ENCODE measurements at places on chromosomes 6 and 20.

DNA sequence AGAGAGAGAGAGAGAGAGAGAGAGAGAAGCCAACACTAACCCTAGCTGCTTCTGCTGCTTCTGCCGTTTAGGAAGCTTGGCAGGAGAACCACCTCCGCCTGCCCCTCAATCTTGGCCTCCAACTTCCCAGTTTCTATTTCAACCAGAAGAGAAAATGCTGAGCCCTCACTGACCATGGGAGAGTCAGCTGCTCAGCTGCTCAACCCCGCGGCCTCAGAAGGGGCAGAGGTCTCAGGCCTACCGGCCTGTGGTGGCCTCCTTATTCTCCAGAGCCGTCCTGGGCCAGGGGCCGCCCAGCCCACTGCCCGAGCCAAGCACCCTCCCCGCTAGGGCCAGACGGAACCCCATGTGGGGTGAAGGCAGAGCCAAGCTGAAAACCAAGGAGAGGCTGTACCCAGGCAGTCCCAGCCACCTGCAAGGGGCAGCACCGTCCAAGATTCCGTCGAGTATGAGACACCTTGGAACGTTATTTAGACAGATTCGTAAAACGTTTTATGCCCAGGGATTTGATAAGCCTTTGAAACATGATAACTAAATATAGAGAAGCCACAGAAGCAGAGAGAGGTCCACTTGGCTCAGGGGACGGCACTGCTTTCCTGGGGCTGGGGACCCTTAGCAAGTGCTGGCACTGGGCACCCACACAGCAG lies 116.6 kb downstream of the DLL1 start:
- DNase-seq: no peak

DNA sequence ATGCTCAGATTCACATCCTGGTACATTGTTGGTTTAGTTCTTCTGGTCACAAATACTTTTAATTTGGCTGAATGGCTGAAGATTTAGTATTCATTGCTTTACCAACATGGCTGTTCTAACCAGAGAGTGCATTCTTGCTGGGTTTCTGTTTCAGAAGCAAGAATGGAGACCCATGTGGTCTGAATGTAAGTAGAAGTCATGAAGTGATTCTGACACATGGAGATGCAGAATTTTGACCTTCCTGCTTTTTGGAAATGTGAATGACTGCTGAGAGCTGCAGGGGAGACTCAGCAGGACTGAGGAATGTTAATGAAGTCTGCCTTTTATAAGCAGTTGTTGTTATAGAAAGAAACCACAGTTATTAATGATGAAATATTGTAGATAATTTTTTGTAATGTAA lies 576.1 kb upstream of the MARCKS start:
- DNase-seq: no peak

DNA sequence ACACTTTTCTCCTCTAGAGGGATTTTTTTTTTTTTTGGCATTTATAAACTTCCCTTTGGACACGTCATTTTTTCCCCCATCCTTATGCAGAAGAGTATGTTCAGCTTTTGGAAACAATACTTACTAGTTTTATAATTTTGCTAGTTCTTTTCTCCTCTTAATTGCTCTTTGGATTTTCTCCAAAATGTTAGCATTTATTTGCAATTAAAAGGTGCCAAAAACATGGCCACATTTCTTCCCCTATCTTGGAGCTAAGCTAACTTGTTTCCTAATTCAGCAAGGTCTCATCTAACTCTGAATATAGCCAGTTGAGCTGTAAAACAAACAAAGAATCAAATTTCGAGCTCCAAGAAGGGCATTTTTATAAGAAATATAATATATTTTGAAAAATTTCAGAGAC lies 39.2 kb upstream of the RNF182 start:
- DNase-seq: no peak

DNA sequence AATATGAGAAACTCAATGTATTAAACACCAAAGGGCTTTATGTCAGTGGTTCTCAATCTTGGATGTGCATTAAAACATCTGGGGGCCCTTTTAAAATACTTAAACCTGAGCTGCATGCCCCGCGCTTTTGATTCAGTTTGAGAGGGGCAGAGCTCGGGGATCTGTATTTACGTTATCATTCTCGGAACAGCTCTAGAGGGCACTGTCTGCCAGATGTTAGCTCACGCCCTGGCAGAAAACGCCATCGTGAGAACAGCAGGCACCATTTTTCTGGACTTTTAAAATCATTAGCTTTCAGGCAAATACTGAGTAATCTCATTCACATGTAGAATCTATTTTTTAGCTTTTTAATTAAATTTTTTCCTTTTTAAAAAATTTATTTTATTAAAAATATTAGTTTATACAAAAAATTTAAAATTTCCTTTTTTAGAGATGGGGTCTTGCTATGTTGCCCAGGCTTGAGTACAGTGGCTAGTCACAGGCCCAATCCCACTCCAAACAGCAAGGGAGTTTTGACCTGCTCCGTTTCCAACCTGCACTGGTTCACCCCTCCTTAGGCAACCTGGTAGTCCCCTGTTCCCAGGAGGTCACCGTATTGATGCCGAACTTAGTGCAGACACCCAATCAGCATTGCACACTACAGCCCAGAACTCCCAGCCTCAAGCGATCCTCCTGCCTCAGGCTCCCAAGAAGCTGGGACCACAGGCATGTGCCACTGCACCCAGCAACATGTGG lies 30.0 kb upstream of the ZNF133 start:
- DNase-seq: no peak

DNA sequence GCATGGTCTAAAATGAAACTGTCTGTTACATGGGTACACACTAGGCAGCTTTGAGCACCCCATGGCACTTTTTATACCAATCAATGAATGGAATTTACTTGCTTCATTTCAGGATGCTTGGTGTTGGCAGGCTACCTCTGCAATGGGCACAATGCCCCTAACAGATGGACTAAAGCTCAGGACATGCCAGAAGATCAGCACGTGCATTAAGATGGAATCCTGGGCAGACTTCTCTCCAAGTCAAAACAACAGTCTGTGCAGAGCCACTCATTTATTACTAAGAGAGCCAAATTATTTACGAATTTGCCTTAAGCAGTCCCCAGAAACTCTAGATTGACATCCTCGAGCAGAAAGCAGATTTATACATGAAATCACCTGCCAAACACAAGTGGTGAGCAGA lies 55.8 kb upstream of the SCML4 start:
- DNase-seq: no peak

- no peak for DNase-seq
These were observed 3.3 kb upstream of the CNKSR3 start for GRCh38 chr6:154513601-154514320.

DNA sequence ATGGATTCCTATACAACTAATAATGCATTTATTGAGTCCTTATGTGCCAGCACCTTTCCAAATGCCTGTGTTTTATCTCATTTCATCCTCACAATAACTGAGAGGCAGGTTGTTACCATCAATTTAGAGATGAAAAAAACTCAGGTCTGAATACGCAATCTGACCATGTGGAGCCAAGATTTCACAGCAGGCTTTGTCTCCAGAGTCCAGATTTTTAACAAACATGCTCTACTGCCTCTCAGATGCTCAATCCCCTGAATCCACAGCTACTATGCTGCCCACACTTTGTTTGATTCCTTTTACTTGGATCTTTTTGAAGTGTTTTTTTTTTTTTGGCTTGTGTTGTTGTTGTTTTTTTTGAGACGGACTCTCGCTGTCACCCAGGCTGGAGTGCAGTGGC lies 46.8 kb downstream of the B4GALT5 start:
- DNase-seq: no peak

- DNase-seq: no peak
These were observed 337.7 kb upstream of the PRND start for GRCh38 chr20:4383961-4384360.

- DNase-seq: no peak
These were observed 115.6 kb downstream of the KIF13A start for GRCh38 chr6:17871836-17872235.

DNA sequence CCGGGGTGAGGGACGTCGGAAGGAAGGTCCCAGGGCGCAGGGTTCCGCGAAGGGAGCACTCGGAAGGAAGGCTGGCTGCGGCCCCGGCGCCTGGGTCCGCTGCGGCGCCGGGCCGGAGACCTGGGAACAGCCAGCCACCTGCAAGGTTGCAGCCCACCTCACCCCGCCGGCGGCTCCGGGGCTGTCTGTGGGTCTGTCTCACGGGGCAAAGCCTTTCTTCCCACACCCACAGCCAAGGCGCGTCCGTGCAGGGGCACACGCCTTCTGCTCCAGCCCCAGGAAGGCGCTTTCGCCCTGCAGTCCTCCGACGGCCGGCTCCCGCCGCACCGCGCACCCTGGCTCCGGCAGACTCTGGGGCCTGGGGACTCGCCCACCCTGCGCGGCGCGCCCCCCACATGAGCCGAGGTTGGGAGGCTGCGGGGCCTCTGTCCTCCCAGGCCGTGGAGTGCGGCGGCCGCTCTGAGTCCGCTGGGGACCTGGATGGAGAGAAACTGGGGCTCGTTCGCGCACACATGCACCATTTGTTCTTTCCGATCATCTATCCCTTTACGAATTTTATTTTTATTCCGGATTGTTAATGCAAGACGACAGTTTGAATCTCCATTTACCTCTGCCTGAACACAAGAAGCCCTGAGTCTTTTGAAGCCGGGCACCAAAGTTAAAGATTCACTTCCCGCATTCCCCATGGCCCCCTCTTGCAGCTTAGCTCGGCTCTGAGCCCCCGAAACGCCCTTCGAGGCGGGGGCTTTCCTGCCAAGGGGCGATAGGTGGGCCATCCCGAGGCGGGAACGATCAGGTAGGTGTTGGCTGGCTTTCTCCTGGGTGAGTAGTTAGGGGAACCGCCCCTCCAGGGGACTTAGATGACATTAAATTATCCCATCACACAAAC lies 4.5 kb upstream of the FOXC1 start:
- no peak for DNase-seq

DNA sequence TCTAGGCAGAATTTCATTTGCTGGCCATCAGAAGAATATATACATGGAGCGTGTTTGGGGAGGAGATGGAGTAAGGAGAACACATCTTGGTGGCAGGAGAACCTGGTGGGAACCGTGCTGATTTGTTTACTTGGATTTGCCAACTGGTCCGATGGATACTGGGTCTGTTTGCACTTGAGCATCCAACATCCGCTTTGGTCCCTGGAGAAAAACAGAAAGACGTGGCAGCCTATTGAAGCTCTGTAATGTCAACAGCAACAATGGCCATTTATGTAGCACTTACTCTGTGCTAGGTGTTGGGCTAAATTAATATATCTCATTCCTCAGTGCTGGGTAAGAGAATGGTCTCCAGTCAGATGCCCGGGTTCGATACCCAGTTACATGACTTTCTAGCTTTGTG lies 125.6 kb downstream of the BCAS1 start:
- no peak for DNase-seq

GRCh38 chr20:19777981-19778380 lies 19.9 kb downstream of the RIN2 start:
- DNase-seq: no peak

DNA sequence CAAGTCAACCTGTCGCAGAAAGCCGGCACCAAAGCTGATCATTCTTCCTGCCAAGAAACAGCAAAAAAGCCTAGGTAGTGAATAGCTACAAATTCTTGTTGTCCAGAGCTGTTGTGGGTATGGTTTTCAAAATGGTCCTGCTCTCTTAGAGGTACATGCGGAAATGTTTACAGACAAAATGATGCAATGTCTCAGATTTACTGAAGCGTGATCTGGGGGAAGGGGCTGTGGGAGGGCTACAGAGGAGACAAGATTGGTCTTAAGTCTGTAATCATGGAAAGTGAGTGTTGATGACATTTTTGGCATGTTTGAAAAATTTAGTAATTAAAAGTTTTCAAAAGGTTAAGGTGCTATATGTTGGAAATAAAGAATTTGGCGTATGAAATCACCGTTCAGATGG lies 6.2 kb downstream of the NTSR1 start:
- no peak for DNase-seq

DNA sequence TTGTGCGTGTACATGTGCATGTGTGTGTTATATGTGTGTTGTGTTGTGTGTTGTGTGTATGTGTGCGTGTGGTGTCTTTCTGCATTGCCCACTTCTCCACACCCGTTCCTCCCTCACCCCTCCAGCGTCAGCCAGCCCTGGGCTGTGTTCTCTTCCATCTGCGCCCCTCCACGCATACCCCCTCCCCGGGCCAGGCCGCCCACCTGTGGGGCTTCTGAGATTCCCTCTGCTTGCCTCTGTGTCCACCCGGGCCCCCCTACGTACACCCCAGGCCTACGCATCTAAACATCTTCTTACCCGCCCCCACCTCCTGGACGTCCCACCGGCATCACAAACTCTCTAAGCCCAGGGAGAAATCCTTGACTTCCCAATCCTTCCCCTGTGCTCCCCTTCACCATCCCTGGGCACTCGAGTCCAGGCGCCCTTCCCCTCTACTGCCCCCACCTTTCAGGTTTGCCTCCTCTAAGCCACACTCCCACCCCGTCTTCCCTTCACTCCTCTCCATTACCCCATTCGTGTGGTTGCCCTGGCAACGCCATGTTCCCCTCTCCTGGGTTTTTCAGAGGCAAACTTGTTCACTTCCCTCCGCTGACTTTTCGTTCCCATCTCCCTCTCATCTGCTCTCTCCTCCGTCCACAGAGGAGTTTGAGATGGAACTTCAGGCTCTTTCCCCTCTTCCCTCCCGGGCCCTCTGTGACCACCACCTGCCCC lies 81.7 kb upstream of the NNAT start:
- DNase-seq: no peak

- no peak for DNase-seq
These were observed 27.4 kb downstream of the HEBP2 start for GRCh38 chr6:138431256-138432062.

DNA sequence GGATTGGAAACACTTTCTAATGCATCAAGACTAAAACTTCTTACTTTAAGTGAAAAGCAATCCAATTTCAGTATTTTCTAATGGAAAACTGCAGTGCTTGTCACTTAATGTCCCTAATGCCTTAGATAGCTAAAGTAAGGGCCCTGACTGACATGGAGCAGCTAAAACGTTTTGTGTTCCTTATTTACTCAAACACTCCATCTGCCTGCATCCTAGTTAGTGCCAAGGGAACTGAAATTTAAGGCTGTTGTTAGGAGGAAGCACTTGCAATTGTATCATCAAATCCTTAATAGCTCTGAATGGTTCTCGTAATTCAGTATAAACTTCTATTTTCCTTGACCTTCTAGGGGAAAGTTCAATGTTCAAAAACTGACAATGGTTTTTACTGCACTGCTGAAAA lies 127.4 kb downstream of the GJA10 start:
- no peak for DNase-seq

DNA sequence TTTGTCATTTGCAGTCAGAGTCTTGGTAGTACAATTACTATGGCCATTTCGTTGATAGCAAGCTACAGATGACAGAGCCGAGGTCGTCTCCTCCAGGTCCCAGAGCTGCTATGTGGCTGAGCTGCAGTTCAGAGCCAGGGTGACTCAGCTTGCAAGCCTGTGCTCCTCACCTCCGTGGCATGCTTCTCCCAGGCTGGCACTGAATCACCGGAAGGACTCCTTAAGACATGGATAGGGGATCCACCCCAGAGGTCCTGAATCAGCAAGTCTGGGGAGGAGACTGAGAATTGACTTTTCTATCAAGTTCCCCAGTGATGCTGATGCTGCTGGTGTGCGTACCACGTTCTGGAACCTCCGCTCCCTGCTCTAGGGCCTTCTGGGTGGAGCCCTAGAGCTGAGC lies 291.2 kb downstream of the CDH26 start:
- no peak for DNase-seq

- DNase-seq: no peak
These were observed 50.2 kb upstream of the SNX9 start for GRCh38 chr6:157772820-157773219.

- DNase-seq: no peak
These were observed 111.2 kb downstream of the SCML4 start for GRCh38 chr6:107712665-107713551.
